ENCODE measurements at places on chromosomes 12 and 14.

DNA sequence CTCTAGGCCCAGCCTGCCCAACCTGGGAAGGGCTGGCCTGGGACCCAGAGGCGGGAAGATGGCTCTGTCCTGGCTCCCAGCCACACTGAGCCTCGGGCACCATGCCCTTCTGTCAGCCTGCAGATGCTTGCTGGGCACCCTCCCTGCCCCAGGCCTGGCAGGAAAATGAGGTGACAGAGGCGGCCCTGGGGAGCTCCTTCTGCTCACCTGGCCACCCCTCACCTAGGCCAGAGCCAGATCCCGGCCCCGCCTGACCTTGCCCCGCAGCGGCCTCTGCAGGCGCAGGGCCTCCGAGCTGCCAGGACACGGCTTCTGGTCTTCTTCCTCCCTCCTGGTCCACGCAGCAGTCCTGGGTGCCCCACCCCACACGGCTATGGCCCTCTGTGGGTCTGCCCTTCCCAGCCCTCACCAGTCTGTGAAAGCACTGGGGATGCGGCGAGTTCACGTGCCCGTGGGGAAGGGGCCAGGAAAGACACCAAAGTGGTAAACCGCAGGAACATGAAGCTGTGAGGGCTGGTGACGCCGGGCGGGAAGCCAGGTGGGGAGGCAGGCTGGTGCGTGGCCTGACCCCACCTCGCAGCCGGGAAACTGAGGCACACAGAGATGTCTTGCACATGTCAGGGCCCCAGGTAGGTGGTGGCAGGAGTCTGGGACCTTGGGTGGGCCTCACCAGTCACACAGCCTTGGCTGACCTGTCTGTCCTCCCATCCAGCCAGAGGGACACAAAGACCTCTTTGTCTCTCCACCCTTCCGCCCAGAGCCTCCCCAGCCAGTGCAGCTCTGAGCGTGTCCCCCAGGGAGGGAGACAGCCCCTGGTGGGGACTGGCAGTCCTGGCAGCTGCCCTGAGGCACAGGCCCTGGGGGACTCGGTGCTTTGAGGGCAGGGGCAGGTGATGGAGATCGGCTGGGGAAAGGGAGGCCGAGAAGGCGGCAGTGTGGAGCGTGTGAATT lies 12.8 kb downstream of the BAG5 start:
- no peak for DNase-seq

DNA sequence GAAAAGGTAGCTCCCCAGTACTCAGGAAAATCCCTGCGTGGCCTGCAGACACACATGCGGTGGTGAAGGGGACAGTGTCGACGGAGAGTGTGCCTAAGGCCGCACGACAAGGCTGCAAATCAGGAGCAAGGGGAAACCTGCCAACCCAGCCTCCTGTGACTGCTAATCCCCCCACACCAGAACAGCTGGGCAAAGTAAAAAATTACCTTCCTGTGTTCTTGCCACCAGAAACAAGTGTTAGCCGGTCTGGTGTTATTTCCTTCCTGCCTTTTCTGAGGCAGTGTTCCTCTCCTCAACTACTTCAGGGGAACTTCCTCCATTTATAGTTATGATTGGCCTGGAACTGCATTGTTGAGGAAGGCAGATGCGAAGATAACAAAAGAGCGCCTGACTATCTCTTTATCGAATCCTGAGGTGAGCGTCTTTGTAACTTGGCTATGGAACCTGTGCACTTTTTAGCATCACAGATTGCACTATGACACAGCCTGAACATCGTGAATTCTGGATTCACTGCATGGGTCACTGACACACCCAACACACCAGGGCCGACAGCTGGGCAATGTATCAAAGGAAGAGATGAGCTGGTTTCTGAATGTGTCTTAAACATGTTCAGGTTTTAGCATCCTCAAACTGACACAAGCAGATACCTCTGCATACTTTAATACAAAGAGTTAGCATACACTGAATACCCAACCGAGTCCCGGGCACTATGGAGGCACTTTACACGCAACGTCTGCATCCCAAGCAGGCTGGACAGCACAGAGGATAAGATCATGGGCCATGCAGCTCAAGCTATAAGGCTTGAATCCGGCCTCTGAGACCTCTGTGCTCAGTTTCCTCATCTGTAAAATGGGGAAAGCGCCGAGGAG lies 28.9 kb downstream of the SLC15A4 start:
- DNase-seq: no peak

GRCh38 chr12:114253976-114254778 lies 151.8 kb downstream of the TBX5 start:
- no peak for DNase-seq

GRCh38 chr14:22194664-22195063 lies 394.4 kb downstream of the DAD1 start:
- DNase-seq: no peak

All from activated CD8-positive, alpha-beta memory T cell treated with anti-CD3 and anti-CD28 coated beads for 4 hours (primary cell).